ENCODE measurements at places on chromosomes 2 and 18.

DNA sequence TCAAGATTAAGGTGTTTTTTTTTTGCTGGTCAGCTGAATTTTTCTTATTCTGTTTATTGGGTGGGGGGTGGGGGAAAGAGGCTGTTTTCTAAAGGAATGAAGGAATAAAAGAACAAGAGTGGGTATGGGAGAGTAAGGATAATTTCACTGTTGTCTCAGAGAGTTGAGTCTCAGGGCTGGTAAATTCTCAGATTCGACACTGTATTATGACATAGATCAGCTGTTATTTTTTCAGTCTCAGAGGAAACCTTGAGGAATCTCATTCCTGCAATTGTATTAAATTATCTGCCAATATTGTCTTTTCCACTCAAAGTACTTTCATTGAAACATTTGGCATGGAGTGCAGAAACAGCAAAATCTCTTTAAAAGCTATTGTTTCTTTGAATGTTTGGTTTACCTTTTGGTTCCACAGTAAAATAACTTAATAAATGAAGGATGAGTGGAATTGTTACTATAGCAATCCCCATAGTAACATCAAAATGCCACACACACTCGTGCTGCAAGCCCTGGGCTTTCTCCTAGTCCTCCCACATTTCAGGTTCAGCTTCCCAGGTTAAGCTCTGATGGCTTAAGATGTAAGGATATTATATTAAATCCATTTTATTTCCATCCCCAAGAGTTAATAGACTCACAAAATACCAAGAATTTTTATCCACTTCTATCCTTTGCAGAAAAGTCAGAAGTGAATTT, 478.7 kb upstream of the TCF4 start:
- DNase-seq = no peak

DNA sequence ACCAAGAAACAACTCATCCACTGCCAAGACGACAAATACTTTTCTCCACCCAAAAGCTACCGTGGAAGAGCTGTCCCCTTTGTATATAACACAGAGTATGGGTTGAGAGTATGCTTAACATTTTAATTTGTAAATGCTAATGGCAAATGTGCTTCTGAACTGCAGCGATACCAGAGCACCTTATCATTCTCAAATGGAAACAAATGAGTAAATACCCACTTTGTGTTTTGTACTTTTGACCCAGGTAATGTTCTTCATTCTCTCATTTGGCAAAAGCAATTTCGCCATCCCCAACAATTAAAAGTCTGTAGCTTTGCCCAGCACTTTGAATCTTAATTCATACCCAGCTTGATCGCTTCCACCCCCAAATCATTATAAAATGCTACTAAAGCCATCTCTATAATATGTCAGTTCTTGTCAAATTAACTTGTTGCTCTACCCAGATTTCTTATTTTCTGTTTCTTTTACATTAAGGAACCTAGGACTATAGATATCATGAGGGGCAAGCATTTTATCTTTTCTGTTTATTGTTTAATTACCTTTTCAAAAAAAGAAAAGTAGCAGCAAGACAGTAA, 6.2 kb upstream of the POU3F3 start:
- no peak for DNase-seq

- DNase-seq = no peak
Observed at GRCh38 chr2:16621316-16621715, 44.3 kb downstream of the CYRIA start.

GRCh38 chr2:168345601-168346000, 98.2 kb upstream of the STK39 start:
- no peak for DNase-seq

- no peak for DNase-seq
Observed at GRCh38 chr18:23629444-23629946, 33.2 kb downstream of the ANKRD29 start.

All from CD4-positive, alpha-beta T cell treated with Interleukin-15 for 1 hour (primary cell).